ENCODE measurements at places on chromosomes 5 and 9. TPM values are rescaled to one million over a fixed set of nuclear protein-coding genes. Genes with fewer than 3 reads are reported as not detected.

The CCL28 gene
- 17.3 TPM for total RNA-seq

The ZFP2 gene
- total RNA-seq, result 3.3 TPM

The PRKACG gene
- total RNA-seq, result not detected

The STING1 gene
- total RNA-seq, result 28.2 TPM

The SPEF2 gene
- total RNA-seq, result 0.49 TPM

The COL5A1 gene
- 14.7 TPM for total RNA-seq

The SLC22A4 gene
- total RNA-seq, result 1.8 TPM

The HSPA4 gene
- total RNA-seq, result 33.0 TPM

The SMIM33 gene
- total RNA-seq, result not detected

The DTWD2 gene
- 12.1 TPM for total RNA-seq

The COL27A1 gene
- total RNA-seq, result 9.4 TPM

The C5orf15 gene
- total RNA-seq, result 26.0 TPM

The NUTM2G gene
- total RNA-seq, result not detected

The KCNT1 gene
- not detected for total RNA-seq

The HNRNPH1 gene
- 182 TPM for total RNA-seq

The NKD2 gene
- 9.4 TPM for total RNA-seq

The GLT6D1 gene
- not detected for total RNA-seq

The LCN1 gene
- not detected for total RNA-seq

The SH3GL2 gene
- total RNA-seq, result not detected

The TSLP gene
- total RNA-seq, result 0.64 TPM

The CSF1R gene
- 21.9 TPM for total RNA-seq

The OTP gene
- total RNA-seq, result not detected

The SHISAL2B gene
- not detected for total RNA-seq

The C5orf52 gene
- total RNA-seq, result not detected

The C9 gene
- total RNA-seq, result not detected

The ARAP3 gene
- total RNA-seq, result 4.2 TPM

The HAVCR1 gene
- not detected for total RNA-seq

The FSD1L gene
- total RNA-seq, result 1.3 TPM

The ECM2 gene
- total RNA-seq, result 10.1 TPM

The PRUNE2 gene
- total RNA-seq, result 6.2 TPM

The GDF9 gene
- 0.30 TPM for total RNA-seq

The ARID3C gene
- 0.34 TPM for total RNA-seq

The GRXCR2 gene
- 0.65 TPM for total RNA-seq

The SLC28A3 gene
- total RNA-seq, result 15.4 TPM

The SEC24A gene
- 11.1 TPM for total RNA-seq

The ACSL6 gene
- 0.32 TPM for total RNA-seq

The EGR1 gene
- 110 TPM for total RNA-seq

The WNK2 gene
- total RNA-seq, result 53.6 TPM

The PRRX2 gene
- 24.1 TPM for total RNA-seq

The UBQLN1 gene
- total RNA-seq, result 106 TPM

The ESM1 gene
- not detected for total RNA-seq

The GKAP1 gene
- 3.4 TPM for total RNA-seq

The TNFSF15 gene
- total RNA-seq, result not detected
